ENCODE measurements at places on chromosomes 2 and 18.

DNA sequence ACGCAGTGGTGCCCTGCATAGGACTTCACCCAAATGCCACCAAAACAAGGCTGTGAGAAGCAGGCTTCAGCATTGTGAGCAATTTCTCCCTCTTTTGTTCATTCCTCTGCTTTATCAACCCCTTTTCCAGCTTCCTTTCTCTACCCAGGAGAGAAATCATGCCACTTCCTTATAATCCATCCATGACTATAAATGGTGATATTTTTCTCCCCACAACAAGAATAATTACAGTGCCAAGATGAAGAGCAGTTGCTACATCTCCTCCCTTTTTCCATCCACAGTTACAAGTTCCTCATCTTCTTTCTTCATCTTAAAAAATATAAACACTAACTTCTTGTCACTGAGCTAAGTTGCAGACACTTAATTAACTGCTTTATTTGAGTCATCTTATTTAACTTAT lies 167.2 kb downstream of the ANTXR1 start:
- no peak for DNase-seq

DNA sequence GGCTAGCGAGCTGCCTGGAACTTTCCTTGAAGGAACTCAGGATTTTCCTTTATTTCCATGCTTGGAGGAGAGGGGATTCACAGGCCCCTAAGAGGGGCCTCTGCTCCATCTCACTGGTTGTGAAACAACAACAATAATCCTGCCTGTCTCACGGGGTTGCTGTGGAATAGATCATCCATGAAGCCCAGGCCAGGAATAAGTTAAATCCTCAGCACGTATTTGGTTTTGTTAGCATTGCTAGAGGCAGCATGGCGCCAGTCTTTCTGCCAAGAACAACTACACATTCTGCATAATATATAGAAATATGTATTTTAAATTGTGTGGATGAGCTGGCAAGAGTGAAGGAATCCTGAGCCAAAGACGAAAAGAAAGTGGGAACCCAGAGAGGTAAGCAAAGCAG lies 80.8 kb upstream of the L3MBTL4 start:
- DNase-seq: no peak

GRCh38 chr2:42167458-42167857 lies 1.7 kb upstream of the EML4 start:
- no peak for DNase-seq

GRCh38 chr2:128754246-128754724 lies 435.6 kb upstream of the HS6ST1 start:
- DNase-seq: no peak

GRCh38 chr2:10165861-10166675 lies 43.5 kb downstream of the RRM2 start:
- no peak for DNase-seq

DNA sequence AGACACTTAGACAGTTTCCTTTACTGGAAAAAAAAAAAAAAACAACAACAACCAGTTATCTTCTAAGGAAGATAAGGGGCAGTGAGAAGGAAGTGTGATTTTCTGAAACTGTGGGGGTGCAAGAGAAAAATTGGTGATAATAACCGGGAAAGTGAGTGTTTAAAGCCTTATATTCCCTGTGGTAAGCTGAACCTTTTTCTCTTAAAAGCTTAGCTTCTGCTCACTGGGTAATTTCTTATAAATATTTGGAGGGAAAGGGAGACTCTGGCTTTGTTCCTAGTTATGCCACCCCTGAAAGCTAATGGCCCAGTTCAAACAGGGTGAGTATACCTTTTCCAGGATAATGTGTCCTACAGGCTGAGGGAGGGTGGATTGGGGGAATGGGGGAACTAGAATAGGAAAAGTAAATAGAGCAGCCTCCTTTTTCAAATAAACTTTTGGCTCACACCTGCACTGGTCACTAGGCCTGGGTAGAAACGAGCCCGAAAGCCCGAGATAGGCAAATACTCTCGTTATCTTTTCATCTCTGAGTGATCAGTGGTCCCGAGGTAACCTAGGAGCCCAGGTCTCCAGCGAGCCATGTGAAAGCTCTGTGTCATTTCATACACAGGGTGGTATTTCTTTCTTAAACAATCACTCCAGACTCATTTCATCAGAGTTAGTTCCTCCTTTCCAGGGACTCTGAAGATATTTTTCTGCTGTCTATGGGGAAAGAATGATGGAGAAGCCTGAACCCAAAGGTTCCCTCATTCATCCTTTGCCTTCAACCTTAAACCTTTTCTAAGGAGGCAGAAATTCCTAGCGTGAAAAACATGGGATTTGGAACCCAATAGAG lies 15.5 kb upstream of the SRBD1 start:
- DNase-seq: no peak

- DNase-seq: no peak
These were observed 259.6 kb downstream of the SS18 start for GRCh38 chr18:25830787-25831186.

DNA sequence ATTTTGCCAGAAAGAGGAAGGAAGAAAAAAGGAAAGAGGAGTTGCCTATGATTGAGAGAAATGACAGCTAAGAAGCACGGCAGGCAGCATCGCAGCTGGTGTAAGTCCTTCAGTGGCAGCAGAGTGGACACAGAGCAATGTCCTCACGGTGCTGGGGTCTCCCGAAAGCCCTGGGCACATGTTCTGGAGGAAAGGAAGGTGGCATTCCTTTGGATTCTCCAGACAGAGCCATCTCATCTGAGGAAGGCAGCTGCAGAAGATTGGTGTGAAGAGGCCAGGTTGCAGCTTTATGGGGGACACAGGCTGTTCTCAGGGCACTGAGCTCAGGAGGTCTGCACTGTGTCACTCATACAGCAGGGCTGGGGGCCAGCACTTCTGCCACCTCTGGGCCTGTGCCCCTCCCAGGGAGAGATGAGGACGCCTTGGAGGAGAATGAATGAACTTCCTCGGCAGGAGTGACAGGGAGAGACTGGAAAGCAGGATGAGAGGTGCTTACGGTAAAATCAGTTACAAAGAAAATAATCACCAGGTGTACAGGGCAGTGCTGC lies 252.0 kb upstream of the MYT1L start:
- DNase-seq: no peak

GRCh38 chr2:220736778-220737177 lies 835.3 kb downstream of the EPHA4 start:
- DNase-seq: no peak

- no peak for DNase-seq
These were observed 1068.8 kb downstream of the LRP1B start for GRCh38 chr2:141062031-141062430.

DNA sequence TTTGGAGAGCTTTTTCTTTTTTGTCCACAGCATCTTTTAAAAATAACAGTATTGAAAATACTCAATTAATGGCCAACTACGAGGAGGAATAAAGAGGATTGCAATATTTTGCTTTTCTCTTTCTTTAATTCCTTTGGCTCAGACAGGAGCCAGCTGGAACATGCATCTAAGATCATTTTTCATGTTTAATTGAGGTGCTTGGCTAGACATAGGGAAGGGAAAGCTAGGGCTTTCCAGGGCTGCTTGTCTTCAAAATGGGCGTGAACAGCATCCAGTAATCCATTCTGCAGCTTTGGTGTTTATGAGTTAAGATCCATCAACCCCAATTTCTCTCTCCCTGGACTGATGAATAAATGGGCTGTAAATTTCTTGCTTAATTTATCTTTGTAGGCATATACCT lies 323.0 kb downstream of the PTPRM start:
- DNase-seq: no peak

DNA sequence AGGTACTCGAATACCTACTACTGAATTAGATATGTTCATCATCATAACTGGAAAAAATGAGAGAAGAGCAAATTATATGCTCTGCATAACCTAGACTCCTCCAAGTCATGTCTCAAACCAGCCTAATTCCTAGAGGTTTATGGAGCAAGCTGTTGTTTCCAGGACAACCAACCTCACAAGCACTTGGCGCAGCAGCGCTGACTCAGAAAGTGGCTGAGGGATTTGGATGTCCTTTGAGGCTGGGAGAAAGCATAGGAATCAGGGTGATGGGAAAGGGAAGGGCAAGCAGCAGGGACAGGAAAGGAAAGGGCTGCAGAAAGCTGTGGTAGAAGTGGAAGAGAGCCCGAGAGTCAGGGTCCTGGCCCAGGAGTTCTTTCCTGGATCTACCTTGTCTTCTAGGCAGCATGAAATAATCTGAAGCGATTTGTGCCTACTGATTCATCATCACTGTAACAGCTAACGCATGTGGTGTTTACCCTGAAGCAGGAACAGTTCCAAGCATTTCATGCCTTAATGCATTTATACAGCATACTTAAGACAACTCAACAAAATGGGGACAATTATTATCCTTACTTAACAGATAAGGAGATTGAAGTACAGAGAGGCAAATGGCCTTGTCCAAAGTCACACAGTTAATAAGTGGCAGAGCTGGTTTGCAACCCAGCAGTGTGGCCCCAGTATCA lies 3.7 kb downstream of the PLEK start:
- DNase-seq: no peak

DNA sequence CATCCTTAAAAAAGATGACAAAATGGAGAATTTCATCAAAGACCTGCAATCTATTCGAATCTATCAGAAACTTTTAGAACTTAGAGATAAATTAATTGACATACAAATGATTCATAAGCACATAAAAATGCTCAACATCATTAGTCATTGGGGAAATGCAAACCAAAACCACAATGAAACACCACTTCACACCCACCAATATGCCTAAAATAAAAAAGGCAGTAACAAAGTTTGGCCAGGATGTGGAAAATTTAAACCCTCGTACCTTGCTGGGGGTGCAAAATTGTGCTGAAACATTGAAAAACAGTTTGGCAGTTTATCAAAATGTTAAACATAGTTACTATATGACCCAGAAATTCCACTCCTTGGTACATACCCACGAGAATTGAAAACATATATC lies 11.5 kb upstream of the EIF2AK3 start:
- no peak for DNase-seq

Data from right renal cortex interstitium (tissue), 3 donors.